ENCODE measurements at places on chromosomes 16 and 17. TPM values are rescaled to one million over a fixed set of nuclear protein-coding genes. Genes with fewer than 3 reads are reported as not detected.

KRT13 gene
- not detected for total RNA-seq

PLSCR3 gene
- 74.4 TPM for total RNA-seq

MARVELD3 gene
- not detected for total RNA-seq

GCGR gene
- not detected for total RNA-seq
